ENCODE measurements at places on chromosomes 2 and 18.

DNA sequence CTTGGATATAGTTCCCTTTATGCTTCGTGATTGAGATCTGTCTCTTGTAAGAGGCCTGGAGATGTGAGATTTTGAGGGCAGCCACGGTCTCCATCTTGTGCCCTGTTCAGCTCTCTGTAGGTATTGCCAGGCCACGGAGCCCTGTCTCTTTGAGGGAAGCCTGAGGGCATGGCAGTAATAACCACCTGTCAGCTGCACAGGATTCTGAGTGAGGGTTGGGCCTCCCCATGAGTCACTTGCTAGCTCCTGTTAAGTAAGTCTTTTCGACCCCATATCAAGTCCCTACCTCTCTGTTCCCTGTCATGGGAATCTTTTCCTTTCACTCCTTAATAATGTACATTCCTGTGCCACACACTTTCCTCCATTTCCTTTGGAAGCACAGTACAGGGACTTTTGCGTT is 20.4 kb downstream of the LYPD6B start:
- no peak for DNase-seq

DNA sequence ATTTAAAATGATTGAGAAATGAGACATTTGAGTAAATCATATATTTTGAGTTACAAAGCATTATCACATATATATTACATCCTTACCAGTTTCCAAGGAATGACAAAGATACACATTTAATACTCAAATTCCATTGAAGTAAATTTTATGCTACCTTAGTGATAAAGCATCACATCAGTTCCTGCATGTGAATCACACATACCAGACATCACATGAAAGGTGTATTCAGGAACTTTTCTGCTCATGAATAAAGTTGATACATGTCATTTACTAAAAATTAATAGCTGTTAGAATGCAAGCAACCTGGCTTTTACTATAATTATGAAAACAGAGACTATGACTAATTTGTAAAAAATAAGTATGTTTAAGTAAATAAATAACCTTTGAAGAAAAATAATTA is 548.8 kb upstream of the SLC39A10 start:
- DNase-seq: no peak

DNA sequence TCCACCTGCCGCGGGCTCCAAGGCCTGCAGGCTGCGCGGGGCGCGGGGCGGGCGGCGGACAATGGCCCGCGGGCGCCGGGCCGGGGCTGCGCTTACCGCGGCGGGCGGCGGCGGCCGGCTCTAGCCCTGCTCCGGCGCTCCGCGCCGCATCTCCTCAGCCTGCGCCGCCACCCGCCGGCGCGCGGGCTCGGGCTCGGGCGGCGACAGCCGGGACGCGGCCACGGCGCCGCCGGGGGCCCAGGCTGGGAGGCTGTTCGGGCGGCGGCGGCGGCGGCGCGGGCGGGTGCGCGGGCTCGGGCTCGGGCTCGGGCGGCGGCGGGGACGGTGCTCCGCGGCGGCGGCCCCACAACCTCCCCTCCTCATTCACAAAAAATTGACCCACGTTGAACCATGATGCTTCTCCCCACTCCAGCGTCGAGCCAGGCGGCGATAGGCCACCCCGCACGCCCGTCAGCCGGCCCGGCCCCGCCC is at the start of gene HDAC4:
HDAC4 (minus strand) TSS at position 425 of the 471 bp plus-strand sequence. CDS start 48,321 bp downstream, outside the sequence.
- no peak for DNase-seq

DNA sequence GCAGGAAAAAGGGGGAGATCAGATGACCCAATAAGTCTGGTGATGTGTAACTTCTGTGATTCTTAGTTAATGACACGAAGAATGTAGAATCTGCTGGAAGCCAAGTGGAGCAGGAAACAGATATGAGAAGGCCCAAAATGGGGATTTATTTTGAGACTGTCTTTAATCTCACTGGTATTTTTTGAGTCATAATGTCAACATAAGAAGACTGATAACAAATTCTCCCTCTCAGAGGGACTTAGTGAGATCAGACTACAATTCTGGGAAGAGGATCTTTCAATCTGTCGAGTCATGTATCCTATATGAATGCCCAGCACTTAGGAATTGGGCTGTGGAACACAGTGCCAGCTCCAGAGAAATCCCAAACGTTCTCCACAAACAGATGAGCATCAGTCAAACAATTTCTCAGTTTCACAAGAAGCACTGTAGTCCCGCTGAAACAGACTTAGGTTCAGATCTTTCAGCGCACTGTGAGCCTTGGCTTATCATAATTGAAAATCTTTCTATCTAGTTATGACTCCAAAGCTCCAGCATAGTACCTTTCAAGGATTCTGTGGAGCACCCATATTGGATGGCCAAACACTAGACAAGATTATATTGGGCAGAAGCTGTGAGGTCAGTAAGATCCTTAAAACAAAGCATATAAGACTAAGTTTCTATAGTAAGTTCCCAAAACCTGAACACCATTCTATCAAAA is 738.2 kb downstream of the LRP1B start:
- peak; percentile 36 for DNase-seq

GRCh38 chr2:127382831-127383230 is 4.9 kb downstream of the MAP3K2 start:
- no peak for DNase-seq

GRCh38 chr2:43387092-43388062 is 161.0 kb upstream of the ZFP36L2 start:
- no peak for DNase-seq

- no peak for DNase-seq
Observed at GRCh38 chr2:173355866-173356508, 1.3 kb downstream of the CDCA7 start.

GRCh38 chr18:22999212-22999611 is 66.1 kb downstream of the RBBP8 start:
- no peak for DNase-seq

DNA sequence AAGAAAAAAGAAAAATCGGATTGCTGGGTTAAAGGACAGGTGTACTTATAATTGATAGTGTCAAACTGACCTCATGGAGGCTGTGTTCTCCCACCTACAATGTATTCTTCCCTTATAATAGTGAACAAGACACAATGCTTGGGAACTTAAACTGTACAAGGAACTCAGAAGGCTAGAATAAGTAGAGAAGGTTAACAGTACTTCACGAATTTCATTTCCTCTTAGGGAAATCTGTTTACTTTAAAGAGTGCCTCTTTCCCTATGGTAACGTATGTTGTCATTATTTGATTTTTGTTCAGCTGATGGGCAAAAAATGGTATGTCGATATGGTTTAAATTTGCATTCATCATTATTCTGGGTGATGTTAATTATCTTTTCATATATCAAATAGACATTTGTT is 9.2 kb upstream of the HK2 start:
- DNase-seq: no peak

GRCh38 chr18:12783524-12783923 is 80.7 kb downstream of the PSMG2 start:
- DNase-seq: no peak

DNA sequence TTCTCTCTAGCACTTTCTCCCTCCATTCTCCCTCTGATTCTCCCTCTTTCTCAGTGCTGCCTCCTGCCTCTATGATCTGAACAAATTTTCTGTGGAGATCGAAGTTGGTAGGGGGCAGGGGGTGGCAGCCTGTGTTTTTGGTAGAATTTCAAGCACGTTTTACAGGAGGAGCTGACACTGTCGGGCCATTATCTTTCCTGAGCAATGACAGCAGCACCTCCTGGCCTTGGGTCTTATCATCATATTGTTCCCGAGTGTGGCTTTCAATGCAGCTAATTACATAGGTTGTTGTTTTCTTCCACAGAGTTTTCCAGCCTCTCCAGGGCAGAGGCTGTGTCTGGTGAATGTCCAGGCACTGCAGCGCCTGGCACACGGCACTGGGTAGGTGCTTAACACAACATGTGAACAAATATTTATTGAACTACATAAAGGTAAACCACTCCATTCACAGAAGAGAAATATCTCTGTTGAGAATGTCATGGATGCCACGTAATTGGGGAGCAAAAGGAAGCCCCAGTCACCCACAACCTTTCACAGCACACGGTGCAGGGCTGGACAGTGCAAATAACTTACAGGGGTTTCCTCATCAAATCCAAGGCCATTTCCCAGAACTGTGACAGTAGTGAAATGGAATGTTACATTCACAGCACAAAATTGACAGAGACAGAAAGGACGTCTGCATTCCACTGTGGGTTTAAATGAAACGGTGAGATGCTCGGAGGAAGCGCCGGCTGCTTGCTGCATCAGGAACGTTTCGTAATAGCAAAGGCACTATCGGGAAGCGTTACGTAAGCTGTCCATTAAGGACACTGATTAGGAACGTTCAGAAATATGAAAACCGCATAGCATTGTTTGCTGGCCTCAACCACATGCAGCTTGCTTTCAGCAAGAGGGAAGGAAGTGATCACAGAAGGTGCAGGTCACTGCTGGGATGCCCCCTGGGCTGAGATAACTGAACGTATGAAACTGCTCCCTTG is 6.5 kb upstream of the KCNG2 start:
- DNase-seq: peak; percentile 91

DNA sequence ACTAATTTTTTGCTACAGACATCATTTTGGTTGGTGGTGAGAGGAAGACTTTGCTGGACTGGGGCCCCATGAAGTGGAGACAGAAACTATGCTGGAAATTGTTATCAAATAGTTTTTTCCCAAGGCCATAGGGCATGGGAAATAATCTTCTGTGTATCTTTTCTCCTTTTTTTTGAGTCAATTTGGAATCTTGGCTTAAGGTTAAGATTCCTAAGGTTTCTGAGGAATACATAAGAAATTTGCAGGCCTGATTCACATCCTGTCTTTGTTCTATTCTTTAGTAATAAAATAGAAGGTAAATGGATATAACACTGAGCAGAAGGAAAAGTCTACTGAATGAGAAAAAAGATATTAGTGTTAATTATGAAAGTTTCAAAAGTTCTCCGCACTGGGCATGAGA is 16.6 kb downstream of the SMC6 start:
- DNase-seq: peak; percentile 37

GRCh38 chr2:105675841-105676240 is 68.9 kb upstream of the NCK2 start:
- DNase-seq: no peak

DNA sequence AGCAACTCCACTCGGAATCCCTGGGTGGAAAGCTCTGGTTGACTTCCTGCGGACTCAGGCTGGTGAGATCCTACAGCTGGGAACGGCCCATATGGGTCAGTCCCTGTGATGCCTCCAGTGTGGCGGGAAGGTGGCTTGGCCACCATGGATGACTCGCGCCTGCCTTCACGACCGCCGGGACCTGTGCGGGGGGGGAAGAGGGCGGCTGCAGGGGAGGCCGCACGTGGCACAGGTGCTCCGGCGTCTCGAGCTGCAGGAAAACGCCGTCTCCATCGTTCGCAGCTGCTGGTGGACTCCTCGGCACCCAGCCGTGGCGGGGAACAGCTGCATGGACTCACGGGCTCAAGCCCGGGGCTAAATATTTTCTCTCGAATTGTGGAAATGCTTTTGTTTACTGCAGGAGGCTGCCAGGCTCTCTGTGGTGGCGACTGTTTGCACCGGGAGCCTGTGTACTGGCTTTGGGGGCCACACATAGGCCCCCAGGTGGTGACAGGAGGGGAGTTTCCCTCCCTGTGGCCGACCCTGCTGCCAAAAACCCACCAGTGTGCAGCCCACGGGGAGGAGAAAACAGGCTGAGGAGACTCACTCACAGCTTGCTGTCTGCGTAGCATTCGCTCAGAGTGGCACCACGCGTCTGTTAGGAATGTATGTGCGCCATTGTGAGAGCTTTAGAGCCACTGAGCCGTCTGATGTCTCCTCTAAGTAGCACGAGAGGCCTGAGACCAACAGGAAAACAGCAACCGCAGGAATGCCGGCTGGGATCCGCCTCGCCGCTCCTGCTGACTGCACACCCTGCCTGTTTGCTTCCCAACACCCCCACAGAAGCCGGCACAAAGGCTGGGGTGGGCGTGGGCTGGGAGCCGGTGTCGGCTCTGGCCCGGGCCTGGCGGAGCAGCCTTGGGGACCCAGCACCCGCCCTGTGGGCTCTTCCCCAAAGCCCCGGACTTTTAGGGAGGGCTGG is 89.2 kb downstream of the NFATC1 start:
- peak; percentile 94 for DNase-seq

DNA sequence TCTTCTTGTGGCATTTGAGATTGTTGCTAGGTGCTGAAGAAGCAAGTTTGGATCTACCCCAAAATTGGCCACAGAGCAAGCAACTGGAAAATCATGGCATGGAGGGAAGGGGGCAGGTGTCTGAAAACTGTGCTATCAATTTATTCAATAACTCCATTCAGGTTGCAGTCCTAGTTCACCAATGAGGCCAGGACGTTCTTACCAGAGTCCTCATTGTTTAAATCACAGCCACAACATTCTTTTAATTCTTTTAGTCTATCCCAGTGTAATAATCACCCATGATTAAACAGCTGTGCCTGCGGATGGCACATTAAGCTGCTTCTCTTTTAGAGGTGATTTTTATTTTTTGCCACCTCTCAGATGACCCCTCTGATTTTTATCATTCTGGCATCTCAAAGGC is 103.5 kb downstream of the ANKRD44 start:
- DNase-seq: no peak

- peak; percentile 66 for DNase-seq
Observed at GRCh38 chr18:32301976-32302743, 112.3 kb downstream of the MEP1B start.

DNA sequence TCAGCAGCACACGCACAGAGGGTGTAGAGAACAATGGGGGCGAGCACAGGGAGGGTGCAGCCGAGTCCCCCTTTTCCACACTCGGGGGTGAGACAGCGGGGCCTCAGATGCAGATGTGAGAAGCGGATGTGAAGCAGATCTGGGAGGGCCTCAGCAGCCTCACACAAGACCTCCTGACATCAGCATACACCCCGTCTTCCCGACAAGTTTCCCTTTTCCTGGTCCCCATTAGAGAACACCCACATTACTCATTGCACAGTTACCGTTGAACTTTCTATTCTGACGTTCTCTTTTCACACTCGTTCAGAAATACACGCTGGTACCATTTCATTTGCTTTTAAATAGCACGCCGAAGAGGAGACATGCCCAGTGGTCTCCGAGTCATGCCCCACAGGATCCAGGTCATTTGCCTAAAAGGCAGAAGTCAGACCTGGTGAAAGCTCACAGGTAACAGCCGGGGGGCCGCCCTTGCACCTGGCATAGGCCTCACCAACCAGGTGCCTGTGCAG is 129.5 kb upstream of the ID2 start:
- no peak for DNase-seq

GRCh38 chr2:109478906-109479493 is 134.8 kb downstream of the SEPTIN10 start:
- DNase-seq: no peak

Data from fibroblast of skin of left quadriceps (primary cell).